ENCODE measurements at places on chromosomes 4 and X.

GRCh38 chrX:118565853-118566252, 70.2 kb downstream of the DOCK11 start:
- no peak for DNase-seq

GRCh38 chr4:18020671-18021469, 685 bp downstream of the LCORL start:
- peak; percentile 89 for DNase-seq

DNA sequence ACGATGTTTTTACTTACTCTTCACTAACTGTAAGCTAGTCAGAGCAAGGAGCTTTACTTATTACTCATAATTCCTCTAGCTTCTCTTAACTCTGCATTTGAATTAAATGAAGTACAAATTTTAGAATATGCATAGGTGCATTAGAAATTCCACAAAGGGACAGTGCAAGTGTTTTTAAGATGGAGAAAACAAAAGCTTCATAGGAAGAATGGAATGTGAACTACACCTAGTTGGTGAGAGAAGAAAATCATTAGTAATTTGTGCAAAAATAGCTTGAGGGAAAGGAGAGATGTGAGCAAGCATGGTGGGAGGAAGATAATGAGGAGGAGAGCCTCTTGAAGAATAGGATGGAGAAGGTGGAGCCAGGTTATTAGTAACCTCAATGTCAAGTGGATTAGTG, 77.5 kb upstream of the SMARCA5 start:
- DNase-seq, result no peak

DNA sequence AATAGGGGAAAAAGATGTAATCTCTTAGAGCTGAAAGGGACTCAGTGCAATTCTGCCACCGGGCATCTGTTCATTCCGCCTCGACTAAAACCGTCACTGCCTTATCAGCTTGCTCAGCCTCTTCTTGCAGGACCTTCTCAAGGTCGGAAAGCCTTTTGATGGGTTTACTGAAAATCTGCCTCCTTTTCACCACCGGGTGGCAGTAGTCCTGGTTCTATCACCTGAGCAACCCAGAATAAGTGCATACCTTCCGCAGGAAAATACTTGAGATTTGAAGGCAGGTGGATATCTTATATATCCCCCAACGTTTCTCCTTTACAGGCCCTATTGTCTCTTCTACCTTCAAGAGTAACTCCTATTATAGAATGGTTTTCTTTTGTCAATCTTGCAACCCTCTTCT, 103.4 kb upstream of the PAK3 start:
- no peak for DNase-seq

DNA sequence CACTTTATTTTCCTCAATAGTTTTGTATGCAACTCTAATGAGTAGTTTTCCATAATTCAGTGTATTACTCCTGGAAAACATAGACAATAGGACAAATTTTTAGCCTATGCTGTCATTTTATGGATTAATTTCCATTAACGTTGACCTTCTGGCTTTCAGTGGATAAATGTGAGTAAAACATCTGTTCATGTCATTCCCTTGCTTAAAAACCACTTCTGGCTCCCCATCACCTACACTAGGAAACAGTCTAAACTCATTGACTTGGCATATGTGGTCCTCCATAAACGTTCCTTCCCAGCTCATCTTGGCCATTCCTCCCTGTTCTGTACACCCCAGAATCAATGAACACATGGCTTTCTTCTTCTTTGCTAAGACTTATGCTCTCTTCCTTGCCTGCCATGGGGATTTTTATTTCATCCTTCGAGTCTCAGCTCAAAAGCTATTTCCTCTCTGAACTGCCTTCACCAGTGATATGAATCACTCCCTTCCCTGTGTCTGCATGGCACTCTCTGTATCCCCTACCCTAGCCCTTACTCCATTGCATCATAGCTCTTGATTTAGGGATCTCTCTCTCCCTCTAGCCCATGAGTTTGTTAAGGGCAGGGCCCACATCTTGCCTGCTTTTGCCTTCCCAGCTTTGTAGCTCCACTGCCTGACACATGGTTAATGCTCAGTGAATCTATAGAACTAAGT, 34.8 kb downstream of the DOCK11 start:
- no peak for DNase-seq

DNA sequence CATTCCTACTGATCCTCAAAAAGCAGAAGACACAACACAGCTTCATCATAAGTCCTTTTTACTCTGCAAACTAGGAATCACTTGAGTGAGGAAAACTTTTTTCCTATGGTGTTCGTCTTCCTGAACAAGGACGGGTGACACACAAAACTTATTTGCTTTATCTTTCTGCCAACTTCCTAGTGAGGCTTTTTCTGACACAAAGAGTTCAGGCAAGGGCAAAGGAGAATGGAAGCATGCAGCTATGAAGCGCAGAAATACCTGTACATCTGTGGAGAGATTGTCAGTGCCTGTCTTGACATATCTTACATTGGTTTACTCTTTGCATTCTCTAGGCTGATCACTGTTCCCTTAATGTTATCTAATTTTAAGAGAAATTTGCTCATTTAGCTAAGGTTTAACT, 548.0 kb upstream of the IGFBP7 start:
- no peak for DNase-seq

DNA sequence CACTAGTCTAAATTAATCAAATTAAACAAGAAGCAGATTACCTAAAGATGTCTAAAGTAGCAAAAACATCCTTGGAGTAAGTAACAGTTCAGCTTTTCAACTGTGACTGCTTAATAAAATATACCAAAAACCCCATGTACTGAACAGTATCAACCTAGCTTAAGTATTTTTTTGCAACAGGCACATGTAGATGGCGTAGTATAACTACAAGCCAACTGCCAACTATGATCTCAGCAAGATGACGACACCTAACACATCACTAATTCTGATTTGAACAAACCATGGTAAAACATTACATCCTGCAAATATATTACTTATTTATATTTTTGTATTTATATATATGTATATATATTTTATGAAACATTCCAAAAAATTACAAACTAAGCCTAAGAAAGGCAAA, 24.5 kb downstream of the DHX15 start:
- no peak for DNase-seq

DNA sequence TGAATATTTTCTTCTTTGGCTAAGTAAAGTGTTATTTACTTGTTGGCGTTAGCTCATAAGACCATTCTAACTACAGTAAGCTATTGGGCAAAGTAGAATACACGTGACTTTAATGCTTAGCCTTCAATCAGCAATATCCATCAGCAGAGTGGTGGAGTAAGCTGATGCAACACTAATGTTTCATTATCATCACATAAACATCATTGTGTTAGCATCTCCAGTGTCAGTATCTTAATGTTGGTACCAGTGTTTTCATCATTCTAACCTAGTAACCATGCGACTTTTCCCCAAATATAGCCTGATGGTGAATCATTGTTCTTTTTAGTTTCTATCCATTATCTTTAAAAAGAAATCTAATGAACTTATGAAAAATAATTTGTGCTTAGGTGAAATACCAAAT, 48.5 kb downstream of the APOOL start:
- no peak for DNase-seq

DNA sequence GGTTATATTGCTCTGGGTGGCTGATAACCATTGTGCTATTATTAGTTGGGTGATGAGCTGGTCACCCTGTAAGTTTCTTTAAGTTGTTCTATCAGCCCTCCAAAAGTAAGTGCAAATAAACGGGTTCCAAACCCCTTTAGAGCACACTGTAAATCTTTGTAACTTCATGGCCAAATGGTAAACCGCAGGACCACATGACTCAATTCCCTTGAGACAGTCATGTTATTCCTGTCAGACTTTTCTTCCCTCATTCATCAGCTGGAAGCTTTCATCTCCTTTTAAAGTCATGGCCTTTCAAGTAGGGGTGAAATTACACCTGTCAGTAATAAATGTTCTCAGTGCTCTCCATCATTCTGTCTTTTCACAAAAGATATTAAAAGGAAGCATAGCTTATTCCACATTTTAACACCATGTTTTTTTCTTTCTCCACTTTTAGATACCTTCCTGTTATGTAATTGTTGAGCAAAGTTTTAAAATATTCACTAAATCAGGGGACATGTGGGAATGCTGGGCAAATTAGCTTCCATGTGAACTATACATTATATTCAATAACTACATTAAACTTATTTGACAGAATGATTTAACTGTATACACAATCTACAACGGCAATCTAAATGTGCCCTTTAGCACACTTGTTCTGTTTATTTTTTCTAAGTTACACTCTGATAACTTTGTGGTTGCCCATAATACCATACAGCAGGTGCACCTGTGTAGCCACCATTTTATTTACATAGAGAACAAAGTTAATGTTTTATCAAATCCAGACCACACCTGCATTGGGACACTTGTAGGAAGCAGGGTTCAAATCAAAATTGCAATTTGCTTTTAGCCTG, 275.5 kb downstream of the CFAP299 start:
- DNase-seq, result no peak

DNA sequence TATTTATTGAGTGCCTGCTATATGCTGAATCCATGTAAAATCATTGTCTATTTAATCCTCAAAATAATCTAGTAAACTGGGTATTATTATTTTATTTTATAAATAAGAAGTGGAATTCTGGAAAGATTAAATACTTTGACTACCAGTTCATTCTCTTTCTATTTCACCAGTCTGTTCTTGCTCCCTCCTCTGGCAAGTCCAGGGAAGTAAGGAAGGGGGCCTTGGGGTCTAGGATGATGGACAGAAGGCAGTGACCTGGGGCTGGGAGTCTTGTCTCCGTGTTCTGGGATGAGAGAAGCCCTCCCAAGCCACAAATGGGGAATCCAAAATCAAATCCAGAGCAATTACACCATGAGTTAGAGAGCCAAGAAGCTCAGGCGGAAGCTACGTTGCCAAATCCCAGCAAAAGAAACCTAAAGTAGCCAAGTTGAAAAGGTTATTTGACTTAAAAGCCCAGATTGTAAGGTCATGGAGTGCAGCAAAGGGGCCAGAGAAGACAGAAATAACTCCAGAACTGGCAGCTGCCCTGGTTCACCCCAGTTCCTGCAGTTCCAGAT, 28.3 kb upstream of the PARM1 start:
- no peak for DNase-seq

DNA sequence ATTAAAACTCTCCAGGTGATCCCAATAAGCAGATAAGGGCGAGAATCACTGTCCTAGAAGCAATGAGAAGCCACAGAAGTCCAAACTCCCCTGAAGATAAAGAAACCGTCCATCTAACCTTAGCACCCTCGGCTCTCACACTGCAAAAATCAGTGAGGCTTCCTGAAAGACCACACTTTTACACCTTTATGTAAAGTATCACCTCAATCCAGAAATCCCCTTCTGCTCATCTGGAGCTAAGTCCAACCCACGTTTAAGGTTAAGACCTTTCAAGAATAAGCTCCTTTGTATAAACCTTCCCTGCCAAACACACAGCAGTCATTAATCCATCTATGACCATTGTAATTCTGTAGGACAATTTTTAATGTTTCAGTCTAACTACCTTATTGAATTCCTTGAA, 41.7 kb downstream of the LIN54 start:
- DNase-seq, result no peak

DNA sequence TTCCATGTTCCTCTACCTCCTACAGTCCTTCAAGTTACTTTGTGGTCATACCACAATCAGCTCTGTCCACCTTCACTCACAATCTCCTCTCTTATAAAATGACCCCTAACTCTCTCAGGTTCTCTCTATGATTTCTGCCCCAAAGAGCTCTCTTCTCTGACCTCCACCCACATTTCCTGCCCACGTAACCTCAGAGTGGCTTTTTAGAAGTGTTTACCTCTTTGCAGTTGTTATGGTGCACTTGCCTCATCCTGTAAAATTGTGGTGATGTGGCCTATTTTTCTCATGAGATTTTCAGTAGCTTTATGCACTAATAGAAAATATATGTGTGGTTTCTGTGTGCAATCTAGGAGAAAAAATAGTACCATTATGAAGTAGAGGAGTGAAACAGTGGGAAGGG, 215.8 kb downstream of the PACRGL start:
- no peak for DNase-seq

DNA sequence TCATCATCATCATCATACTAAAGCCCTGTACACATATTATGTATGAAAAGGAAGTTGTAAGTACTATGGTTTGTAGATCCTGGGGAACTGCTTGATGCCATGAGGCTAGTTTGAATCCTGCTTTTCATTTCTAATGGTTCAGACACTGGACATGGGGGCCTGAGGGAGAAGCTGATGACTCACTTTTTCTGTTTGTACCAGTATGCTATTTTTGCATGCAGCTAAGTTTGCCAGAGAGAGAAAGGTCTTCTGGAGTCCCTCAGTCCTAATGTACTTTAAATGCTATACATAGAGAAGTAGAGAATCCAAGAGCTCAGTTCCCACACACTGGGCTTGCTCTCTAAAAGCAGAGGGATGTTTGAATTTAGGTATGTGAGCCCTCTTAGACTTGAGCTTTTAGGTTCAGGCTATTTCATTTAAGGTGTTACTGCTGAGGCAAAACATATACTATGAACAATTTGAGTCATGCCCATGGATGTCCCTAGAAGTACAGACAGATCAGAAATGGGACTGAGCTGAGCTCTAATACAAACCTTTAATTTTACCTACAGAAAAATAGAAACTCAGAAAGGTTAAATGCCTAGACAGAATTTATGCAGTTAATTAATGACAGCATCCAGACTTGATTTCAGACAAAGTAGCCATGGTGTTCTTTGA, 17.6 kb upstream of the HS3ST1 start:
- DNase-seq, result no peak

DNA sequence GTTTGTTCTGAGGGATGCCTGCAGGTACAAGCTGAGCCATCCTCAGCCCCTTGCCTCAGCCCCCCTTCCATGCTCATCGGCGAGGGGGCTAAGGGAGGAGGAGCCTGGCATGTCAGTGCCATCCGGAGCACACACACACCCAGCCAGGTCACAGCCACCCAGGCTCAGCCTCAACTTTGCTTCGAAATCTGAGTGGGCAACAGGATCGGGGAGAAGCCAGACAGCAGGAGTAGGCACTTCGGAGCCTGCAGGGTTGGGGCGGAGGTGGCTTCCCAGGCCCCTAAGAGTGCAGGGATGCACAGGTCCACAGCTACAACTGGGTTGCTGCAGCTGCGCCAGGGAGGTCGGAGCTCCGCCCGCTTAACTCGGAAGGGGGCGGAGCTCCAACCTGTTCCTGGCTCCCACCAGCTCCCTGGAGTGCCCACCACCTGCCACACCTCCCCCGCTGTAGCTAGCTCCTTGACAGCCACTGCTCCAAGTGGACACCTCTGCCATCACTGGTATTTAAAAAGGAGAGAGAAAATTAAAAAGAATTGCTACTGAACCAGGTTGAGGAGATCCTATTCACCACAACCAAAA, 192.9 kb upstream of the GALNT7 start:
- no peak for DNase-seq

GRCh38 chrX:48573690-48574269, 504 bp upstream of the RBM3 start:
- DNase-seq, result peak; percentile 38

DNA sequence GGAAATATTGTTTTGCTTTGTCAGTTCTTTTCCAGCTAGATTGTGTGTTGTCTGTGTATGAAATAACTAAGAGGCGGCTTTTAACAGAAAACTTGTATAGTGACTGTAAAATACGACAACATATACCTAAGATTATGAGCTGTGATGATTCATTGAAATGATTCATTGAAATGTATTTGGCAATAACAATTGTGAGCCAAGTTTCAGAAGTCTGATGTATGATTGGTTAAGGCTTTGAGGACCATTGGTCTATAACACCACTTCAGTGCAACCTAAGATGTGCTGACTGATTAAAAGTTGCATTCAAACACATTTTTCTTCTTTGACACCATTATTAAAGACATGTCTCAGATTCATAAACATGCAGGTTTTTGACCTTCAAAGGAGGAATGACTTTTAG, 76.6 kb downstream of the PTPN13 start:
- DNase-seq, result no peak
